ENCODE measurements at places on chromosomes 16 and 17. TPM values are rescaled to one million over a fixed set of nuclear protein-coding genes. Genes with fewer than 3 reads are reported as not detected.

GRCh38 chr16:12439399-12440227 is 364.1 kb downstream of the CPPED1 start:
- DNase-seq = no peak

DNA sequence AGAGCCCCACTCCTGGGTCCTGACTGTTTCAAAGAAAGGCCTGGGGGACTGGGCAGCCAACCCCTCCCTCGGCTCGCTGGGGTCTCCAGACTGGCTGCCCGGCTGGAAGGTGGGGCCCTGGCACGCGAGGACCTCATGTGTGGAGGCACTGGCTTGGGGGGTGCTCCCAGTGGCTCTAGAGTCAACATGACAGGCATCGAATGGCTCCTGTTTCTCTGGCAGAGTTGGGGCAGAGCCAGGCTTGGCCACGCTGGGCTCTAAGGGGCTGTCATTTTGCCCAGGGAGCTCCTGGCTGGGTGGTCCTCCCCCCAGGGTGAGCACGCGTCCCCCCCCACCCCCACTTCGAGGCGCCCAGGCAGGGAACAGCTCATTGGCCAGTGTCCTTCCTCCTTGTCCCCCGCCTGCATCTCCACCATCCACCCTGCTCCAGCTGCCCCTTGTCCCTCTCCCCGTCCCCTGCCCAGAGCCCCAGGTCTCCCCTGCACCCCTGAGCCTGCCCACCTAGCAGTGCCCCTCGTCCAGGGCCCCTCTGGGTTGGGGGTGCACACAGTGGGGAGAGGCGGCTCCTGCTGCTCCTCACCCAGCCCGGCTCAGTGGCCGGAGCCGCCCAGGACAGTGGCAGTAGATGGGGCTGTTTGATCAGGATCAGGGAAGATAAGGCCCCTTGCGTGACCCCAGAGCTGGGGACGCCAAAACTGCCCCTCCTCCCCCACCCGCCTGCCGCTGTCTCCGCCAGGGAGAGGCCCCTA is 2.7 kb downstream of the GCGR start:
- no peak for DNase-seq

DNA sequence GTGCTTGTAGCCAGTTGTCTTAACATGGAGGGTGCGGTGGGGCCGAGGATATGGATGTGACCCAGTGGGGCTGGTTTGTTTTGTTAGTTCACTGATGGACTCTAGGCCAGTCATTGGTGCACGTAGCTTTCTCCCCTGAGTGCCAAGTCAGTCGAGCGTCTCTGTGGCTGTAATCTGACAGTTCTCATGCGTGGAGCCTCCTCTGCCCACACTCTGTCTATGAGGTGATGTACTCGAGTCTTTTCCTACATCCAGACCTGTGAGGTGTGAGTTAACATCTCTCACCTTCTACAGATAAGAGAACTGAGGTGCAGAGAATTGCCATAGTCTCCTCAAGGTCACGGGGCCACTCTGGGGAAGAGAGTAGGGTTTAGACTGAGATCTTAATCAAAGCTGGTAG is 90.2 kb downstream of the MARCHF10 start:
- no peak for DNase-seq

- DNase-seq = no peak
Observed at GRCh38 chr16:84593825-84594724, 23.8 kb downstream of the COTL1 start.

GRCh38 chr16:4651827-4652226 is 27.2 kb downstream of the MGRN1 start:
- DNase-seq = no peak

- peak; percentile 26 for DNase-seq
Observed at GRCh38 chr17:66301864-66302741, at the start of gene PRKCA. PRKCA (plus strand) TSS chr17:66302613.

GRCh38 chr17:61436273-61436672 is 15.9 kb upstream of the TBX4 start:
- DNase-seq = no peak

DNA sequence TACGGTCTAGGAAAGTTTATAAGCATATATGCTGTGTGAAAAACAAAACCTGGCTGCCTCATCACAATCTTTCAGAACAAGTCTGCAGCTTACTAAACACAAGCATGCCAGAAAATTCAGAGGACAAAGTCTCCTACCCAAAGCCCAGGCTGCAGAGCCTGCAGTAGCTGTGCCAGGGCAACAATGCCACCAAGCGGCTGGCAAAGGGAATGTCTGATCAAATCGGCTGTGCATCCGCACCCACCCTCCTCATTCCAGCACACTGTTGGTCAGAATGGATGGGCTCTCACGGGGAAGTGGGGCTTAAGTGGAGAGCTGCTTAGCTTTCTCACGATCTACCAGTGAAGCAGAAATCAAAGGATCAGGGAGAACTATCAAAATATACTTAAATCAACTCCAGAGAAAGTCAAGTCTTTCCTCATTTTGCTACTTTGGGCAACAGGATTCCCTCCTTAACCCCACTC is 73.5 kb downstream of the CYTH1 start:
- no peak for DNase-seq

DNA sequence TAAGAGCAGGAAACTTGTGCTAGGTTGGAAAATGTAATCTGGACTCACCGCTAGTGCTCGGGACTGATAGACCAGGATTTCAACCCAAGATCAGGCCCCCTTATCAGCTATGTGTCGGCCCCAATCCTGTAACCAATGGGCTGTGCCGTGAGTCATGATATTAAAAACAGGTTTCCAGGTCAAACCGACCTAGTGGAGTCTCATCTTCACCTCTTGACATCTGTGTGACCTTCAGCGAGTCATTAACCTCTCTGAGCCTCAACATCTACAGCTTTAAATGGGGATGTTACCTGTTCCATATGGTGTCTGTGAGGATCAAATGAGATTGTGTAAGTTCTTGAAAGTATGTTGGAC is 512 bp downstream of the PMM2 start:
- DNase-seq = no peak

GRCh38 chr17:53314521-53314920 is 508.2 kb upstream of the KIF2B start:
- DNase-seq = no peak

- DNase-seq = peak; percentile 53
Observed at GRCh38 chr16:89860747-89861304, 12.6 kb upstream of the TCF25 start.

DNA sequence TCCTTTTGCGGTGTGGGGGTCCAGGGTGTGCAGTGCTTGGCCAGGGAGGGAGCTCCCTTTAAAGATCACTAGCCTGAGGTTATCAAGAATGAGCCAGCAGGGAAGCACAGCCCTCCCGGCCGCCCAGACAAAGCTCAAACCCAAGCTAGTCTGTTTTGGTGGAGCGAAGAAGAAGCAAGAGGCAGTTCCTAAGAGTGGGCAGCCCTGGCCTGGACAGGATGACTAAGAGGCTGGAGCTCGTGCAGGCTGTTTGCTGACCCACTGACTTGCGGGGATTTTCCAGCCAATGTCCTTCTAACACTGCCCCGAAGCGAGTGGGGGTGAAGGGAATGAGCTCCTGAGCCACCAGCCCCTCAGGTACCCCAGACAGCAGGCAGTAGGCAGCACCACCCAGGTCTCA is 134.4 kb downstream of the COPRS start:
- no peak for DNase-seq

- DNase-seq = no peak
Observed at GRCh38 chr16:2836646-2837508, 6.8 kb downstream of the ZG16B start.

- DNase-seq = no peak
Observed at GRCh38 chr16:1311738-1312466, 2.5 kb downstream of the UBE2I start.

- no peak for DNase-seq
Observed at GRCh38 chr17:57915544-57915943, 39.7 kb downstream of the CUEDC1 start.

DNA sequence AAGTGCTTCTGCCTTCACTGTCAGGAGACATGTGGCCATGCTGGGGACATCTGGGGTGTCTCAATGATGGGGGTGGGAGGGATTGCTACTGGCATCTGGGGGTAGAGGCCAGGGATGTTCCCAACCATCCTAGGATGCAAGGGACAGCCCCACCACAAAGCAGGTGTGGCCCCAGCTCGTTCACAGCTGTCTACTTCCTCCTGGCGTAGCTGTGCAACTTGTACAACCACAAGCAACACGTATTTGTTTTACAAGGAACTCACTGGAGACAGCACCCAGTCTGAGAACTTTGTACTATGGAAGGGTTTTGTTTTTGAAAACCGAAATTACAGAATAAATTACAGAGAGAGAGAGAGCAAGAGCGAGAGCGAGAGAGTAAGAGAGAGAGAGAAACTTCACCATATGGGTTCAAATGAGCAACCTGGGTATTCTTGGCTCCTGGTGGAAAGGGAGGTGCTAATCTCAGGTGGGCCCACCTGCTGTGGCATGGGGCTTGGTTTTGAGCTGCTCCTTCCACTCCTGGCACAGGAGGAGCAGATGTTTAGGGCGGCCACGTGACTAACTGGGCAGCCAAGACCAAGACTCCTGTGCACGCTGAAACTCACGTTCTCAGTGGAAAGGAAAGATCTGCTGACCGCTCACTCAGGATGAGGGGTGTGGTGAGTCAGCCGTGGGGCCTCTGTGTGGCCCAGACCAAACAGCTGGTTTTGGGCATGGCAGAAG is 17.5 kb upstream of the TNFRSF13B start:
- DNase-seq = no peak

DNA sequence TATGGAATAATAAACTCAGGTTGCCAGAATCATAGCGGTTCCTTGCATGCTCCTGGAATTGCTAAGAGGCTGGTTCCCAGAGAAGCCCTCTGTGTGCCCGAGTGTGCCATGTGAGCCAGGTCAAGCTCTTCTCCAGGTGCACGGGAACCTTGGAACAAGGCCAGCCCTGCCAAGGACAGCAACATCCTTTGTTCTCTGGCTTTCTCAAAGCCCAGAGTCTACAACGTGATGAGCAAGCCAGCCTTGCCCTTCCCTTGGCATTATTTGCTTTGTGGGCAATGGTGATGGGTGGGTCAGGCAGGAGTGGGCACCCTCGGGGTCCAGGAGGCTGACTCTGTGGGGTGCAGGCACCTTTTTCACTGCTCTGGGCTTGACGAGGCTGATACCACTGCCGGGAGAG is 14.2 kb upstream of the SEC14L1 start:
- DNase-seq = no peak

- DNase-seq = no peak
Observed at GRCh38 chr17:19549746-19550623, 16.3 kb downstream of the SLC47A1 start.

- no peak for DNase-seq
Observed at GRCh38 chr17:82217530-82218204, 5.0 kb upstream of the CCDC57 start.

DNA sequence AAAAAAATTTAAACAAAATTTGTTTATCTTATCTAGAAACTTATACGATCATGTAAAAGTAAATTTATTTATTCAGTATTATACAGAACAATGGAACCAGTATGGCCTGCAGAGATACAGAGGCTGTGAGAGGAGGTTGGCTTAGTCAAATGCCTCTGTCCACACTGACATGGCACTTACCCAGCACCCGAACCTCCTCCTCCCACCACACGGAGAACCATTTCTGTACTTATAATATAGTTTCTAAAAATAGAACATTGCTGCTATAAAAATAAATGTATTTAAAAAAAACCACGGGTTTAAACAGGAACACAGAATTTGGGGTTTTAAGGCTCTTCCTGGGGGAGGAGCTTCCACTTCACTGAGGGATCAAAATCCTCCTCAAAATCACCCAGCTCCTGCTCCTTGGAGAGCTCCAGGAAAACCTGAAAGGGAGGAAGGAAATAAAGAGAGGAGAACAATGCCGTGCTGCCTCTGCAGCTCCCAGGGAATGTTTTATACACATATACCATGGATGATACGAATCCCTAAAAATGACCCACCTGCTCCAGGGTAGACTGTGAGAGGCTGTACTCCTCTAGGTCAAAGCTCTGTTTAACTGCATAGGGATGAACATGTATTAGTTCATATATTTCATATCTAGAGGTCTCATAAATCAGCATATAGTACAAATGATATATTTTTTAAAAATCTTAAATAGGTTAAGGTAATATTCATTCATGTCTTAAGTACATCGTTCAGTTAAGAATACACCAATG is 87.3 kb downstream of the ABCA8 start:
- no peak for DNase-seq

- DNase-seq = no peak
Observed at GRCh38 chr17:35745749-35746320, 7.2 kb downstream of the GAS2L2 start.

DNA sequence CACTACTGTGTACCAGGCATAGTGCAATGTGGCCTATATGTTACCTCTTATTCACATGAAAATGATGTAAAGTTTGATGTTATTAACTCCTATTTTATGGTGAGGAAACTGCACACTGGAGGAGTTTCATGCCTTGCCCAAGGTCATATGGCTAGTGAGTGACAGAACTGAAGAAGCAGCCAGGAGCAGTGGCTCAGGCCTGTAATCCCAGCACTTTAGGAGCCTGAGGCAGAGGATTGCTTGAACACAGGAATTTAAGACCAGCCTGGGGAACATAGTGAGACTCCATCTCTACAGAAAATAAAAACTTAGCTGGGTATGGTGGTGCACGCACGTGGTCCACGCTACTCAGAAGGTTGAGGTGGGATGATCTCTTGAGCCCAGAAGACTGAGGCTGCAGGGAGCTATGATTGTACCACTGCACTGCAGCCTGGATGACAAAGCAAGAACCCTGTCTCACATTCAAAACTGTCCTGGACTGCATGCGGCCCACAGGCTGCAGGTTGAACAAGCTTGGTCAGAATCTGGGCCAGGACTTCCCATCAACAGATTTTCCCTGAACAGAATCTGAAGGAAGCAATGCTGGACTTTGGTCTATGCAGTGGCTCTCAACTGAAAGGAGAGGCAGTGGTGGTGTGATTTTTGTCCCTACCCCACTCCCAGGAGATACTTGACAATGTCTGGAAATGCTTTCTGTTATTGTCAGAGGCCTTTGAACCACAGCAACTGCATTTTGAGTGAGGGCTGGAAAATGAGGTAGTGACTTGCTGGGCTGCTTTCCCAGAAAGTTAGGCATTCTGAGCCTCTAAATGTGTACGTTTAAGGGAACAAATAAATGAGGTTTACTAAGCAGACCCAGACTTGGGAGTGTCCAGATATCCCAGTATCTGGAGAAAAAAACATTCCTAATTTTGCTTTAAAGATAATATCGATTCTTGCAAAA is 479.5 kb downstream of the TMEM114 start:
- no peak for DNase-seq

DNA sequence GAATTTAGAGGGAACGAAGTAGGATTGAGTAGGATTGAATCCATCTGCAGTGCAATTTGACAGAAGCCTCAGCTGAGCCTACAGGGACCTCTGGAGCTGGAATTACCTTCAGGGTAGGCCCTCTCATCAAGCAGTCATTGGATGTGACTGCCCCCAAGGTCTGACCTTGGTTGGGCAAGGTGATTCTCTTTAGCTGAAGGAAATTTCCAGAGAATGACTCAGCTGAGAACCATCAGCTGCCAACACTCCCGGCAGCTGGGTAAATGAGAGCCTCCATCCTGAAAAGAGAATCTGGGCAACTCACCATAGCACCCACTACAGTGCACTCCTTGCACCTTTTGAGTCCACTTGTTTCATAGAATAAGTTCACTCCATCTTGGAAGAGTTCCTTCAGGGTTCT is 113.5 kb upstream of the MED13 start:
- DNase-seq = no peak

The RNF227 gene
- 19.1 TPM for total RNA-seq

The DHRS7C gene
- not detected for total RNA-seq

The ZDHHC7 gene
- 61.1 TPM for total RNA-seq

The CDH1 gene
- 1.8 TPM for total RNA-seq

The TCAP gene
- 1.7 TPM for total RNA-seq

The ARL16 gene
- total RNA-seq = 27.6 TPM

The NLRC3 gene
- total RNA-seq = 1.1 TPM

Data from omental fat pad (tissue), 4 donors.